NCI-H2081 treated with DMSO at 0.1 percent for 48 hours (cell line): ENCODE measurements at places on chromosomes 7 and 10.

DNA sequence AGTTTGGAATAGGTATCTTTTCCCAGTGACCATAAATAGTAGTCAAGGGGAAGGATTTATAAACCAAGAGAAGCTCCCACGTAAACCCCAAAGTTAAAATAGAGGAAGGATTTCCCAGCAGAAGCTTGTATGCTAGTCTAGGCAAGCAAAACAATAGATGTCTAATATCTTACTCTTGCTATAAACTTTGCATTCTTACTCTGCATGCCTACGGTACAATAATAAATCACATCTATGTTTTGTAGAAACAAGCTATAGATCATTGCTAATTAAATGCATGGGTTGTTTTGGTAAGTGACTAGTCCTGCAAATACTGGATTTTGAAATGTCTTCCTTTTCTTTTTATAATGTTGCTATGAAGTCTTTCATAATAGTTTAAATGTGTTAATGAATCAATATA lies 585.5 kb downstream of the INHBA start:
- DNase-seq: no peak

DNA sequence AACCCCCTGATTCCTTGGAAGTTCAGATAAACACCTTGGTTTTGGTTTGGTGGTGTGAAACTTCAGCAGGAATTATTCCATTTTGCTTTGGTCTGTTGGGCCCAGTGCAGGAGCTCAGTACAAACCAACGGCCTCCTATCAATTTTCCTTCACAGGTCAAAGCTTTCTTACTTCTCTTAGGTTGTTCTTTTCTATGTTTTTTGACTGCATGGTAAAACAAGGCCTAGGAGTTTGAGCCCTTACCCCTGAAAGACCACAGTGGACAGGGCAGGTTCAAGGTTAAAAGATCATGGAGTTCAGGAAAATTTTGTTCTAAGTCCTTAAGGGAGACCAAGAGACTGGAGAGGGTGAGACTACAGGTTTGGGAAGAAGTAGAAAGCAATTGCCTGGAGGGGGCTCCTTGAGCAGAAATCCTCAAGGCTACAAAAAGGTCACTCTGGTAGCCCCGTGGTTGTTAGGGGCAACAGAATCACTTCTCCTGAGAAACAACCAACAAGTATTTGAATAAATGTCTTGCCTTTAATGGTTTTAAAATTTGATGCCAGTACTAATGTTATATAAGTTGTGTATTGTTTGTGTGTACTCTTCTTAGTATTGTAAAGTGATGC lies 40.9 kb upstream of the FHIP2A start:
- DNase-seq: no peak

- DNase-seq: no peak
These were observed 37.1 kb downstream of the GPR26 start for GRCh38 chr10:123703195-123703790.

GRCh38 chr10:101133489-101134298 lies 2.6 kb downstream of the TLX1 start:
- DNase-seq: no peak
